ENCODE measurements at places on chromosomes 2 and 18.

DNA sequence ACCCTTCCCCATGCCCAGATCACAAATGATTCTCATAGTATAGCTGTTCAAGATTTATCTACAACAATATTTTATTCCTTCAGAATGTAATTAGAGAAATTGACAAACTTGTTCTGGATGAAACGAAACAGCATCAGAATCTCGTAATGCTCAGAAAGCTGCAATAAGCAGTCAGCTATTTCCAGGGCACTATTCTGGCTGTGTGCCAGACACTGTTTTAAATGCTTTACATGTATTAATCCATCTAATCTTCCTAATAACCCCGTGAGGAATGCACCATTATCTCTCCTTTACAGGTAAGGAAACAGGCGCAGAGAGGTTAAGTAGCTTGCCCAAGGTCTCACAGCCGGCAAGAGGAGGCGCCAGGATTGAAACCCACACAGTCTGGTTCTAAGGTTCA, 10.1 kb upstream of the LYPD6B start:
- DNase-seq, result no peak

DNA sequence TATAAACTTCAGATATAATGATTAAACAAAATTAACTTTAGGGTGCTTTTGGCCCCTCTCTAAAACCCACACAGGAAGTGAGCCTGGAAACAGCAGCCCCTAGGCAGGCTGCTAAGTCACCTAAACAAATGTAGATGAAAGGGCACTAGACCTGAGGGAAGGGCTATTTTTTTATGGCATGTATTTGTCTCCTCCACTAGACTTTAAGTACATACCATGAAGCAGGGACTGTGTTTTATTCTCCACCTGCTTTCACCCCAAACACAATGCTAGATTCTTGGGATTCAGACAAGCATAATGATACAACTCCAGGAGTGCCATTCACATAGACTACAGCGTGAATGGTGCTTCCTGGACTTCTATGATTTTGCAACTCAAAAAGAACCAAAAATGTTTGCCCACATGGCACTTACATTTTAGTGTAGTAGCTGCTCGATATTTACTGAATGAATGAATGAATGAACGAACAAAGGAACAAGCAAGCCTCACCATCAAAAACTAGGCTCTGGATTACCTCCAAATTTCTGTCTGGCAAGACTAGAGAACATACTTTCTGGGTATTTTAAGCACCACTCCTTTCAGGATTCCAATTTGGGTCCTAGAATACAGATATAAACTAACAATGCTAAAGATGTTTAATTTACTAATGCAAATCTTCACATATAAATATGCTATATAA, 10.1 kb downstream of the ATAD2B start:
- DNase-seq, result no peak

DNA sequence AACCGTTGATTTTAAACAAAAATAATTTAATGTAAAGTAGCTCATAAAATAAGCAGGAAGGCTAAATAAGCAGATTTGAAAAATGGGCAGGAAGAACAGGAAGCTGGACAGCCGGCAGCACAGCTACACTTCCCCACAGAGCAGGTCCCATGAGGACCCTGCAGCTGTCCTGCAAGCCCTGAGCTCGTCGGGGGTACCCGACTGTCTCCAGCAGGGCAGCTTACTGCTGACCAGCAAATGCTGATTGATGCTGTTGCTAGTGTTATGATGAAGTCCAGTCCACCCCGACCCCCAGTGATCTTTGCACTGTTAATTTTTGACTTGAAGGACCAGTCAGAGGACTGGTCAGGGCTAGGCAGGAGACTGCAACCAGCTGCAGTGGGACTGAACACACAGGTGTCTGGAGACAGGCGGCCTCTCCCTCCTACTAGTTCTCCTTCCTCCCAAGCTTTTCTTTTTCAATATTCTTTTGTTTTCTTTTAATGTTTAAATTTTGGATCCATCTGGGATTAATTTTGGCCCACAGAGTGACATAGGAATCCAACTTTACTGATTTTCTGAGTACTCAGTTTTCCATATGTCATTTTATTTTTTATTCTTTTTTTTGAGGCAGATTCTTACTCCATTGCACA, 27.7 kb downstream of the POLE4 start:
- DNase-seq, result no peak

DNA sequence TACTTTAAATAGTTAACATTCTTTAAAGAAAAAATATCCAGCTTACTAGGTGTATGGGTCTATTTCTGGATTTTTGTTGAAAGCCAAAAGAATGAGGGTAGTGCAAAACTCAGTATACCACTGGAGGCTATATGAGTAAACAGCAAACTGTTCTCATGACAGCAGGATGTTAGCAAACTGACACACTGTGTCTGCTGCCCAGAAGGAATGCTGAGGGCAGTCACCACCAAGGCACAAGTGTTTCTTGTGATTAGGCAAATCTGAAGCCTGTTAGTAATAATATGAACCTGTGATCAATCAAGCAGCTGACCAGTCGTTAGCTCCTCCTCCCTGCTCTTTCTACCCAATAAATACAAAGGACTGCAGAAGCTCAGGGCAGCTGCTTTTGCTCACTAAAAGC, 50.5 kb upstream of the SULT1C3 start:
- DNase-seq, result no peak

GRCh38 chr2:204503869-204504268, 41.4 kb upstream of the PARD3B start:
- DNase-seq, result no peak

- DNase-seq, result no peak
Measured at GRCh38 chr2:25373269-25373981, 31.7 kb upstream of the DNMT3A start.

Data from CD4-positive, alpha-beta T cell treated with Interleukin-4 for 1 hour (primary cell).